ENCODE measurements at places on chromosomes 7 and 10. TPM values are rescaled to one million over a fixed set of nuclear protein-coding genes. Genes with fewer than 3 reads are reported as not detected.

TYSND1 gene
- total RNA-seq = 6.8 TPM

DNA sequence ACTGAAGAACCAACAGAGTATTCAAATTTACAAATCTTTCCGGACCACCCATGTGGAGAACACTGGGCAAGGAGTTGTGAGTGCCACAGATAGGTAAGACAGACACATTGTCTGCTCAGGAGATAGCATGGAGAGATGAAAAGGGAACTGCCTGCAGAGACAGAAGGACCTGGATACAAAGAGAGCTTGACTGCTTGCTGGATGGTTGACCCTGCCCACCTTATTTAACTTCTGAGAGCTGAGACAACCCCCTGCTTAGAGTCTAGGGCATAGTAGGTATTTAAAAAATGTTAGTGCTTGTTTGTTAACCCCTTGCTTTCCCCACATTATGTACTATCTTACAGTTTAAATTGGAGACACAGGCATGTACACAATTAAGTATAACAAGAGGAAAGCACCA lies 314.1 kb downstream of the THSD7A start:
- H3K4me1 ChIP-seq = no peaks in the 10 kb centered on the region
- H3K36me3 ChIP-seq = no peaks in the 10 kb centered on the region
- no peak for DNase-seq
- H3K27me3 ChIP-seq = no peaks in the 10 kb centered on the region
- no peak overlapping the region for H3K27ac ChIP-seq

DNA sequence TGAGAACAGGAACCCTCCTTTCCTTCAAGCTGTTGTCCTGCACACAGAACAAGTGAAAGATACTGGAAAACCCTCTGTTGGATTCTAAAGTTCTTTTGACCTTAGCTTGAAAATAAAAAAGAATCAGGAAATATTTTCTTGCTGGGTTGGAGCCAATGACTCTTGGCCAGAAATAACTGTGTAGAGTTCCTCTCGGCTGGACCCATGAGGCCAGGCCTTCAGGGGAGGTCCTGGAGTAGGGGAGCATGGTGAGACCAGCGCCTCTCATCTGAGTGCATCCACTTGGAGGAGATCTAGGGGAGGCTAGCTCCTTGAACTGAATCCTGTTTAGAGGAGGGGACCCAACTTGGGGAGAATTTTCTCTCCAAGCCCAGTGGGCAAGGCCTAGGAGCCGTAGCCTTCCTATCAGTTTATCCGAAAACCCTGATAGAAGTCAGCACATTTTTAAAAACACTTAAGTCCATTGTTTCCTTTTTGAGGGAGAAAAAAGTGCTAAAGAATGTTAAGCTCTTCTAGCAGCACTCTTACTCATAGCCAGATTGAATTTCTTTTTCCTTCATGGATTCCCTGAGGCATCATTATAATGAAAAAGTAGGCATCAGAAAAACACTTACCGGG lies 635.7 kb upstream of the ANKRD30A start:
- no peak overlapping the region for H3K27ac ChIP-seq
- H3K4me3 ChIP-seq = no peak overlapping the region
- no peaks in the 10 kb centered on the region for H3K36me3 ChIP-seq
- no peaks in the 10 kb centered on the region for H3K4me1 ChIP-seq

DNA sequence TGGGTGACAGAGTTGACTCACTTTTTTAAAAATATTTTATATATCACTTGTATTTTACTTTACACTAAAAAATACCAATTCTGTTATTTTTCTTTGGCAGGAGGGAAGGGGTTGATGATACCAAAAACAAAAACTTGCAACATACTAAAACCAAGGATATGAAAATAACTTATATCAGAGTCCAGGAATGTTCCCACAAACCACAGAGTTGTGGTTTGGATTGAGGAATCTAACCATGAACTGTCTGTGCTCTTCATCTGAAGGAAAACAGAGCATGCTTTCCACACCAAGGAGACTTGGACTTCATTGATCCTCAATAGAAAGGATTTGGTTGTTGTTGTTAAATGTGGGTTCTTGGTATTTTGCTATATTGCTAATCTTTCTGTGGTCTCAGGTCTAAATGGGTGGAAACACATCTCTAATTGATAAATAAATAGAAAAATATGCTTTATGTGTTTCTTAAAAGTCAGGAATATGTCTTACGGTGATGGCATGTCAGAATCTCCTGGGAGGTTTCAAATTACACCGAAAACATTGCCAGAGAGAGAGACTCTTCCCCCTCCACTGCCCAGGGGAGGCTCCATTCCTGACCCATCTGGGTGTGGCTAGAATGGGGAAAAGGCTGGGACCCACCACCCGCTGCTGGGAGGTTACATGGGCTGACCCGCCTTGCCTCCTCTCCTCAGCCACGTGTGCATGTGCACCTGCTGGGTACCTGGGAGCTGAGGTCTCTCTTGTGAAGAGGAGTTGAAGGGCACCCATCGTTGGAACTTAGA lies 46.9 kb upstream of the STK17A start:
- peaks cover 6% of the 10 kb centered on the region for H3K4me1 ChIP-seq
- H3K36me3 ChIP-seq = no peaks in the 10 kb centered on the region
- H3K27ac ChIP-seq = no peak overlapping the region
- no peak overlapping the region for H3K4me3 ChIP-seq
- H3K27me3 ChIP-seq = peaks cover 13% of the 10 kb centered on the region
- DNase-seq = no peak

- H3K27ac ChIP-seq = no peak overlapping the region
- no peak overlapping the region for H3K4me3 ChIP-seq
- no peaks in the 10 kb centered on the region for H3K36me3 ChIP-seq
- no peak for DNase-seq
- peaks cover 81% of the 10 kb centered on the region for H3K27me3 ChIP-seq
These were observed 3.3 kb upstream of the UNCX start for GRCh38 chr7:1229202-1229947.

DNA sequence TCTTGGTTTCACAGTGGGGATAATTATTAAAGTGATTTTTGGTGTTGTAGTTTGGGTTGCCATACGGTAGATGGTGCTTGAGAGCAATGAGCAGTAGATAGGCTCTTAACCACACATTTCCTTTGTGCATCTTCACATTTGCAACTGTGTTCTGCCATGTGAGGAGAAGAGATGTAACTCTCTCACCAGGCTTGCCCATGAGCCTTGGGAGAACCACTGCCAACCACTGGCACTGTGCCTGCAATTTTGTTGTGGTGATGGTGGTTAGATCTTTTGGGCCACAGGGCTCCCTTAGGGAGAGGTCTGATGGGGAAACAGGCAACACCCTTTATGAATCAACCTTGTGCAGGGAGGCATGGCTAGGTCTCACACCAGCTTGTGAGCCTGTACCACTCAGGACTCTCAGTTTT lies 204.3 kb downstream of the CCDC7 start:
- H3K4me3 ChIP-seq = no peak overlapping the region
- no peaks in the 10 kb centered on the region for H3K36me3 ChIP-seq
- DNase-seq = no peak
- H3K27ac ChIP-seq = no peak overlapping the region

DNA sequence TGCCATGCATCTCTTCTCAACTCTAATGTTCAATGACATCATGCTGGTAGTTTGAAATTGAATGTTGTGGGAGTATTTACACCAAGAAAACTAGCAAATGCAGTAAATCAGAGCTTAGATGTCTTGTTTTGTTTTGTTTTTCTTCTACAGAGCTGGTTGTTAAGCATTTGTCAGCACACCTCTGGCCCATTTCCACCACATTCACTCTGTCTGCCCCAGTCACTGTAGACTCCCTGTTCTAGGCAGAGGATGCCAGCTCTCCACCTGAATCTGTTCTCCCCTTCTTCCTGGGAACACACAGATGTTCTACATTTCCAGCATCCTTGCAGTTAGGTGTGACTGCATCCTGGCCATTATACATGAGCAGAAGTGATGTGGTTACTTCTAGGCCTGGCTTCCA lies 4.1 kb upstream of the ARHGAP22 start:
- DNase-seq = no peak
- no peak overlapping the region for H3K4me3 ChIP-seq
- no peaks in the 10 kb centered on the region for H3K4me1 ChIP-seq

Measured in HepG2 (cell line).